ENCODE measurements at places on chromosomes 6 and 20.

GRCh38 chr6:34940030-34940434 lies 51.0 kb downstream of the ANKS1A start:
- no peak for DNase-seq

- DNase-seq, result no peak
Observed at GRCh38 chr6:157460182-157460999, 79.4 kb downstream of the ZDHHC14 start.

GRCh38 chr6:155517294-155517693 lies 61.7 kb upstream of the NOX3 start:
- no peak for DNase-seq

GRCh38 chr6:133170602-133171001 lies 70.6 kb upstream of the EYA4 start:
- DNase-seq, result no peak

GRCh38 chr6:154509421-154510143 lies 903 bp downstream of the CNKSR3 start:
- peak; percentile 53 for DNase-seq

GRCh38 chr6:155115893-155116570 lies 120.9 kb downstream of the TIAM2 start:
- no peak for DNase-seq

DNA sequence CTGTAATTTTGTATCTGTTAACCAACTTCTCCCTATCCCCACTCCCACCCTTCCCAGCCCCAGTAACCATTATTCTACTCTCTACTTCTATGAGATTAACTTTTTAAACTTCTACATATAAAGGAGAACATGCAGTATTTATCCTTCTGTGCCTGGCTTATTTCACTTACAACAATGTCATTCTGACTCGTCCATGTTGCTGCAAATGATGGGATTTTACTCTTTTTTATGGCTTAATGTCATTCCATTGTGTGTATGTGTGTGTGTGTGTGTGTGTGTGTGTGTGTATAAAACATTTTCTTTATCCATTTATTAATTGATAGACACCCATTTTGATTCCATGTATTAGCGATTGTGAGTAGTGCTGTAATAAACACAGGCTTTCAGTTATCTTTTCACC lies 76.1 kb downstream of the COL19A1 start:
- no peak for DNase-seq

- DNase-seq, result no peak
Observed at GRCh38 chr6:131206463-131207251, 71.4 kb downstream of the AKAP7 start.

- DNase-seq, result no peak
Observed at GRCh38 chr20:13298692-13299373, 77.8 kb downstream of the ISM1 start.

- no peak for DNase-seq
Observed at GRCh38 chr6:25085756-25086155, 150.0 kb upstream of the RIPOR2 start.

DNA sequence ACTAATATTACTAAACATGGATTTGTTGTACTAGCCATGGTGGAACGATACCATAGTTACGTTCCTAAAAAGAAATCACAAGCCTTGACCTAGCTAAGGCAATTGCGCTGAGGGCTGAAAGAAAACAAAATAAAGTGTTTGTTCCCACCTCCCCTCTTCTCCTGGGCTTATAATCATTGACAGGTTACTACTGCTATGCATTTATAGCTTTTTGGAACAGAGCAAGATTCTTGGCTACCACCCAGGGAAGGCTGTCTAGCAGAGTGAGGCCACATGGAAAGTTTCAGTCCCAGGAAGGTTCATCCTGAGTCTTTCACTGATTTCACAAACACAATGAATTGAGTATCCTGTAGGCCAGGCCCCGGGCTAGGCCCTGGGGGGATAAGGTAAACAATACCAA lies 84.6 kb downstream of the TMEM170B start:
- DNase-seq, result no peak
